ENCODE measurements at places on chromosomes 5 and 9.

DNA sequence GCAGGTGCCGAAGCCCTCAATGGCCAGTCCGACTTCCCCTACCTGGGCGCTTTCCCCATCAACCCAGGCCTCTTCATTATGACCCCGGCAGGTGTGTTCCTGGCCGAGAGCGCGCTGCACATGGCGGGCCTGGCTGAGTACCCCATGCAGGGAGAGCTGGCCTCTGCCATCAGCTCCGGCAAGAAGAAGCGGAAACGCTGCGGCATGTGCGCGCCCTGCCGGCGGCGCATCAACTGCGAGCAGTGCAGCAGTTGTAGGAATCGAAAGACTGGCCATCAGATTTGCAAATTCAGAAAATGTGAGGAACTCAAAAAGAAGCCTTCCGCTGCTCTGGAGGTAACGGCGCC lies 32.9 kb downstream of the CXXC5 start:
- DNase-seq = no peak

GRCh38 chr5:115844321-115844817 lies 2.6 kb downstream of the AP3S1 start:
- DNase-seq = no peak

DNA sequence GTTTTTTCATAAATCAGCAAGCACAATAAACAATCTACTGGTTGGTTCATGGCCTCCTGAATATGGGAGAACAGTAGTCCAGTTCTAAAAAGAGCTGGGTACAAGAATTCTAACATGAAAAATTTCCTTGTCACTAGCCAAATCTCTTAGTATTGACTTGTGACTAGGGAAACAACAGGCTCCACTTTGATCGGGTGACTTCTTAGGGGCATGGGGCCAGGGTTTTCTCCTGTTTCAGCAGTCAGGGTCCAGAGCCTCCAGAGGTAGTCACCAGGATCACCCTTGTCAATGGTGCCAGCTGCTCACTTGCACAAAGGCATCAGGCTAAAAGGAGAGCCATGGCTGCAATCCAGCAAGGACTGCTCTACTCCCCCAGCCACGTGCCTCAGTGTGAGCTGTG lies 38.1 kb downstream of the LPAR1 start:
- DNase-seq = no peak

DNA sequence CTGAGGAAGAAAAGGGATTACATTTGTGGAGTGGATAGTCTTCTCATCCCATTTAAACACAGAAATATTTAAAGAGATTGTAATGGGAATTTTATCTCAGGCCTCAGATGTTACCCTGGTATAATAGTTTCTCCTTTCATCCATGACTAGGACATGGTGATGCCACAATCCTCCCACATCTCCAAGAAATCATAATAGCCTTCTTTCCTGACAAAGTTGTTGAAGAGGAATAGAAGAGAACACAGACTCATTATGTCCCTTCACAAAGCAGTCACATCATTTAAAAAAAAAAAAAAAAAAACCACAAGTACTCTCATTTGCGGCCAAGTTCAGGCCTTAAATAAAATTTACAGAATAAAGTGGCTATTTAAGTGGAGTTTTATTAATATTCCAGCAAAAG lies 359.6 kb downstream of the DEPDC1B start:
- no peak for DNase-seq

DNA sequence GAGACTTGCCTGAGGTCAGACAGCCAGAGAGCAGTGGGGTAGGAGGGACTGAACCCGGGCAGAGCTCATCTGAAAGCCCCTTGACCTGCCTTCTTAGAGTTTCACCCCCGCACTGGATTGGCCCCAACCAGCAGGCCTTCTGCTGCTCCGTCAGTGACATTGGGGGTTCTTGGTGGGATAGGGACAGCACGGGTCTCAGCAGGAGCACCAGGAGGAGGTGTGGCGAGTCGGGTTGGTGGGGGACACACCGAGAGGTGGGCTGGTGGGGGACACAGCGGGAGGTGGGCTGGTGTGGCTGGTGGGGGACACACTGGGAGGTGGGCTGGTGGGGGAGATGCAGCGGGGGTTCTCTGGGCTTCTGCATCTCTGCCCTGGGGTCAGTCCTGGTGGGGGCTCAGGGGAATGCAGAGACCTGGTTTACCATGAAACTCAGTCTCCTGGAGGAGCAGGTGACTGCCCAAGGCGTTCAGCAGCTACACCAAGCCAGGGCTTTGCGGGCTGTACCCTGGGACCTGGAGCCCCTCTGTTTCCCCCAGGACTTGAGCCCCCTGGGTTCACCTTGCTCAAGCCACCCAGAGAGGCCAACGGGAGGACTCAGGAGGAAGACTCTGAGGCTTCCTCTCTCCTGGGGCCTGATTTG lies 28.1 kb upstream of the RNU6ATAC start:
- DNase-seq = no peak

DNA sequence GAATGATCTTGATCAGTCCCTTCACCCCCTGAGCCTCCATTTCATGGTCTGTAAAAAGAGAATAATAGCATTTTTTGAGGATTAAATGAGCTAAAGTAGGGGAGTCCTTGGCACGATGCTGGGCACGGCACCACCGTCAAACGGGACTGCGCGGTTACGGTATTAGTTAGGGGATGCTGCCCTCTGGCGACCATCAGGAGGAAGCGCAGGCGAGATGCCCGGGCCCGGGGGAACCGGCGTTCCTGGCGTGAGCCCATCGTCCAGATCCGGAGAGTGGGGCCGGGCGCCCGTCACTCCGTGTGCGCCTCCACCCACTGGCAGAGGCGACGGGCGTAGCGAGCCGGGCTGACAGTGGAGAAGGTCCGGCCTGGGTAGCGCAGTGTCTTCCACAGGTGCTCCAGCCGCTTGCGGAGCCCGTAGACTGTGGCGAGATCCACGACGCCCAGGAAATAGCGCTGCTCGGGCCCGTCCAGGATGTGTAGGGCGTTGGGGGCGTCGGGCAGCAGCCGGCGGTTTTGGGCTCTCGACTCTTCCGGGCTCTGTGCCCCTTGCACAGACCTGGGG lies 4.8 kb upstream of the ST6GALNAC4 start:
- no peak for DNase-seq

- no peak for DNase-seq
Observed at GRCh38 chr5:143084407-143084806, 314.2 kb downstream of the ARHGAP26 start.
